ENCODE measurements at places on chromosomes 11 and 22.

DNA sequence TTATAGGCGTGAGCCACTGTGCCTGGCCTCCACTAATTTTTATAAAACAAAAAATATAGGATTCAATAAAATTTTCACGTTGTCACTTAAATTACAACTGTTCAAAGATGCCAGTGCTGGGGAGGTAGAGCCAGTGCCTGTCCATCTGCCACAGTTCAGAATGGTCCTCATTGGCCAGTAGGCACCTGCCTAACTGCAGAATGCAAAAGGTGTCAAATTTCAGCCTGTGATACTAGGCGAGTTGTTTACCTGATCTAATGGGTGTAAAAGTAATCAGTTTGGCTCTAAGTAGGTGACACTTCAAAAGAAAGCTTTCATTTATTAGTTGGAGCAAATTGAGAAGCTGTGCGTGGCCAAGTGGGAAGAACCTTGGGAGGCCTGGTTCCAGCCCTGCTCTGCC is 2.4 kb downstream of the SMARCB1 start:
- no peak for DNase-seq

- no peak for DNase-seq
Measured at GRCh38 chr11:2194877-2195755, 23.5 kb upstream of the TH start.

DNA sequence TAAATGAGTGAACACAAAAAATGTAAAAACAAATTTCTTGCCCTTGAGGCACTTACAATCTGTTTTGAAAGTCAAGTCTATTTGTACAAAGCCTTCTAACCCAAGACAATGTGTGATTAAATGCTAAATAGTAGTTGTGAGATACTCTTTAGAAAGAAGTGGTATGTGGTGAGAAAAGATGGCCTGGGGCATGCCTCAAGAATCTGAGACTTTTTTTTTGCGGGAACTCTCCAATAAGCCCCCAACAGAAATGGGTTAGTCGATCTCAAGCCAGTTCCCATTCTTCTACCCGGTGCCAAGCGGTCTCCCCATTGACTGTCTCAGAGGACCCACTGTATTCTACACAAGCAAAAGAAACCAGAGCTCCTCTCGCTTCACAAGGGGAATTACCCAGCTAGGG is 26.9 kb upstream of the TBCEL start:
- DNase-seq: no peak

GRCh38 chr22:46001046-46001425 is 24.1 kb upstream of the WNT7B start:
- DNase-seq: no peak

- DNase-seq: no peak
Measured at GRCh38 chr22:28246397-28246796, 327.3 kb upstream of the PITPNB start.

GRCh38 chr11:46309814-46310259 is 32.4 kb downstream of the CREB3L1 start:
- no peak for DNase-seq

DNA sequence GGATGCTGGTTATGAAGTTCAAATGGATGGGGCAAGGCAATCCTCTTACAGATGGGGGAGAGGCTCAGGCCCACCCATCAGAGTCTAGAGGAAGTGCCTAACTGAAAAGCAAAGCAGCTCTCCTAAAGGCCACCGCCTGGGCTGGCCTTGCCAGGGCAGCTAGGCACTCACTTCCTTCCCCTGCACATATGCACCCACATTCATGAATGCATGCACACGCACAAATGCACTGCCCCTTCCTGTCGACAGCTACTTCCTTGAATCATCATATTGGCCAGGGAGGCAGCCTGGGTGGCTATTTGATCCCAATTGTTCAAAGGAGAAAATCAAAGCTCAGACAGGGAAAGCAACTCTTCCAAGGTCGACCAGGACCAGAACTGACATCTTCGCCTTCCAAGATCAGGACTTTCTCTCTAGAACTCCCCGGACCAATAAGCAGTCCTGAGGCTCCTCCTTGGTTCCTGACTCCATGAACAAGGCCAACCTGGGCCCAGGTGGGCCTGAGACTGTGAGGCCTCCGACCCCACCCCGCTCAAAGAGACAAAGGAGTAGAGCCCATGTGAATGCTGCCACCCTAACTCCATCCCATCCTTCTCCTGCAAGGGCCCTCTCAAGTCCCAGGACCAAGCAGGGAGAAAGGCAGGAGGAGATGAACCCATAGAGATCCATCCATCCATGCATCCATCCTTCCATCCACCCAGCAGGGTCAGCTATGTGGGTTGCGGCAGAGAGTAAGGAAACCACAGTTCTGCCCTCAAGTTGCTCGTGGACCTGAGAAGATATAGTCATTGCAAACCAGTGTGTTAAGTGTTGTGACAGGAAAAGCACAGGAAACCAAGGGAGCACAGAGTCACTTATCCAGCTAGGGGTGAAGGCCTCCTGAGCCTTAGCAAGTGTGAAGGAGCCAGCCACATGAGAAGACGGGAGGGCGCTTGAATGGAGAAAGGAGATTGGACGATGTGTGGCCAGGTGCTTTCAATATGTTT is 35.4 kb upstream of the LMO1 start:
- no peak for DNase-seq

DNA sequence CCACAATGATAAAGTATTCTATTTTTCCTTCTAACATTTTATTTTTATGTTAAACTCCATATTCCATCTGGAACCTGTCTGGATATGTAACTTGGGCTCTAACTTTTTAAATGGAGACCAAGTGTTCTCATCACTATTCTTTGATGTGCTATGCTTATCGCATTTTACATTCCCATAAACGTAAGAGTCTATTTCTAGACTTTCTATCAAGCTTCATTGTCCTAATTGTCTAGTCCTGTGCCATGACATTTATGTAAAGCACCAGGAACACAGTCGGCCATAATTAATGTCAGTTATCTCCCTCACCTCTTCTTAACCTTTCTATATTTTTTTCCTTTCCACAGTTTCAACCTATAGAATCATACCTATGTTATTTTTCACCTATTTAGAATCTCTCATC is 113.9 kb upstream of the TEAD1 start:
- no peak for DNase-seq

DNA sequence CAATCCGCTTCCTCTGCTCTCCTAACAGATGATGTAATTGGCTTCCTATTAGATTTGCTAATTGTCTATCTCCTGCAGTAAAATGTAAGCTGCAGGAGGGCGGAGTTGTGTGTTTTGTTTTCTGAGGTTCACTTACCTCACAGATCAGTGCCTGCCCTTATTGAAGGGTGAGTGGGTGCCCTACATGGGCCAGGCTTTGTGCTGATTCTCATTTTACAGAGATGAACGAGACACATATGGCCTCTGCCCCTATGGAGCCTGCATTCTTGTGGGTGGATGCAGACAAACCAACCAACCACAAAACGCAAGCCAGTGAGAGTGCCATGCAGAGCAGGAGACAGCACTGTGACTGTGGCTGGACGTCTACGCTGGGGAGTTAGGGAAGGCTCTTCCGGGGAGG is 9.9 kb downstream of the TESMIN start:
- DNase-seq: no peak

DNA sequence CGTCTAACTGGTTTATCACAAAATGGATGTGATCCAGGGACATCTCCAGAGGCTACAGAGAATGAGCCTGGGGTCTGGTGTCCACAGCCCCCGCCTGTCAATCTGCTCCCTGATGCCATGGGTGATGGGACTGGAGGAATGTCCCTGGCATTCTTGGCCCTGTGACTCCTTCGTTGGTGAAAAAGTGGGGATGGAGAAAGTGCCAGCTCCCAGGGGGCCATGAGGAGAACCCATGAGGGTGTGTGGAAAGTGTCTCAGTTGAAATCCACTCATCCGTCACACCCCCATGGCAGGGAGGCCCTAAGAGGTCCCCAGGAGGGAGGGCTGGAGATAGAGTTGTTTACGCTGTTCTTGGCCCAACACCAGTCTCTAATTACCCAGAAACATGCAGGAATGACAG is 322.0 kb downstream of the CTTN start:
- no peak for DNase-seq

- DNase-seq: no peak
Measured at GRCh38 chr11:8721609-8722500, 39.3 kb downstream of the RPL27A start.

DNA sequence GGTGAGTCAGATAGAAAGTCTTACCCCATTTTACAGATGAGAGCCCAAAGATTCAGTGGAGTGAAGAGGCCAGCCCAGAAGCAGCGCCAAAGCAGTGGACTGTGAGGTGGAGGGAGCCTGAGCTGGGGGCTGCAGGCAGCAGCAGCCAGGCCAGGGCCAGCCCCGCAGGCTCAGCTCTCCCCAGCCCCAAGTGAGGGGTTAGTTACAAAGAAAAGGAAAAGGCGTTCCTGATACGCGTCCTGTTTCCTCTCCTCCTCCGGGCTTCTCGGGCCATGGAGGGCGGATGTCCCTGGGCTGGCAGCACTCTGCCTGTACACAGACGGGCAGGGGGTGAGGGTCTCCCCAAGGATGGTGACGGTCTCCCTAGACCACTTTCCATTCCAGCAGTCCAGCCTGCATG is 44.9 kb downstream of the ARRB1 start:
- DNase-seq: no peak

All from left kidney (tissue), 8 donors.